ENCODE measurements at places on chromosomes 12 and 14.

- DNase-seq = no peak
Measured at GRCh38 chr12:56086096-56086495, 6.1 kb downstream of the ERBB3 start.

GRCh38 chr12:42853370-42854140 is 264.0 kb upstream of the PRICKLE1 start:
- no peak for DNase-seq

DNA sequence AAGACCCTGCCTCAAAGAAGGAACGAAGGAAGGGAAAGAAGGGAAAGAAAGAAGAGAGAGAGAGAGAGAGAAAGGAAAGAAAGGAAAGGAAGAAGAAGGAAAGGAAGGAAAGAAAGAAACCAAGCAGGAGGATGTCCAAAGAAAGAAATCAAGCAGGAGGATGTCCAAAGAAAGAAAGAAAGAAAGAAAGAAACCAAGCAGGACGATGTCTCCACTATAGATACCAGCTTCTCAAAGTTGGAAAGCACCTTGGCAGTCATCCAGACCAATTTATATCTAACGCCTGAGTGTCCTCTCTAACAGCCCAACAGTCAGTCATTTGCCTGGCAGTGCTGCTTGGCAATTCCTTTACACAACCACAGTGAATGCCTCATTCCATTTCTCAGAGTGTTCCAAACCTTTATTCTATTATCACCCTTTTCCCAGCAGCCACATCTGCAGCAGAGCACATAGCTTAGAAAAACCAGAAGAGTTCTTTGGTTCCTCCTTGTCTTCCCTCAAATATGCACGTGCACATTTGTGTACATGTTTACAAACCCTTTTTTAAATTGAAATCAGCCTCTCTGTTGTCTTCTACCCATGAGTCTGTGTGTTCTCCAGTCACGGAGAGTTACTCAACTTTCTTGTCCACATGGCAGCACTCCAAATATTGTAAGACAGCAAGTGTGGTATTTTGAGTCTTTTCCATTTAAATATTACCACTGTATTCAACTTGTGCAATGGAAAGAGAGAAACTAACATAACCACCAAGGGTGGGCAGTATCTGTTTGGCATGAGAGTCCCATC is 138.4 kb downstream of the STXBP6 start:
- DNase-seq = no peak

DNA sequence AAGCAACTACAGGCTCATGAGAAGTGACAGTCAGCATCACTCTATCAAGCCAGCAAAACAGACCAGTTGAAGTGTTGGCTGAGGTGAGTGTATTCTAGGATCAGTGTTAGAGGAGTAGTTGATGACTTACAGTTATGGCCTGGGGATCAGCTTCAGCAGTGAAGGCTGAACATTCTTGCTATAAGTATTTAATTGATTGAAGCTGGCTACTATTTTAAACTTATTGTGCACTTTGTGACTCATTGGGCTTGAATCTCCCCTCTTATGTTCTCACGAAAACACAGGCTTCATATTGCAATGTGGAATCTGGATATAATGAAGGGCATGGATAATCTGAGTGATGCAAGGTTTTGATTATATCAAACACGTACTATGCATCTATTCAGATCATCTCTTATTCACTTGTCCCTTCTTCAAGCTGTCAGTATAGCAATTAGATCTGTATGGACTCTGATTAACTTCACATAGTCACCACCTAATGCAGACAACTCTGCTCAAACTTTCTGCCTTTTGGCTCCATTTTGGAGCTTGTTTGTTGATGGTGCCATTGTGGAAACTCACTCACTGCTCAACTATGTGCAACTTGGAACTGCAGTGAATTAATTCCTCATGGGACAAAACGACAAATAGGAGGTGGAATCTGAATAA is 309.2 kb downstream of the SLC16A7 start:
- no peak for DNase-seq

GRCh38 chr12:42125388-42125767 is 19.3 kb downstream of the GXYLT1 start:
- no peak for DNase-seq

DNA sequence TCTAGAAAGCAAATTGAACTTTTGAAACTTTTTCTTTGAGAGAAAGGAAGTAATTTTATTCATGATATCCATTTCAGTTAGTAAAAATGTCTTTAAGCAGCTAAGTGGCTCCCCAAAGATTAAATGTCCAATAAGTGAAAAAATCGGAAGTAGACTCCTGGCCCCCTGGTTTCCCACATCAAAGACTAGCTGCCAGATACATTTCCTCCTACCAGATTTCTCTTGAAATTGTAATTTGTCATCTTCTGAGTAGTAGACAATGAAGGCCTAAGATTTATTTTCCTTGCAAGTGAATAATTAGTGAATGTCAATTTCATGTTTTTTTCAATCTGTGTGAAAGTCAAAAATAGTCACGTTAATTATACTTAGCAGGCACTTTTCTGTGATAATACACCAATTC is 321.9 kb downstream of the SYT1 start:
- no peak for DNase-seq

DNA sequence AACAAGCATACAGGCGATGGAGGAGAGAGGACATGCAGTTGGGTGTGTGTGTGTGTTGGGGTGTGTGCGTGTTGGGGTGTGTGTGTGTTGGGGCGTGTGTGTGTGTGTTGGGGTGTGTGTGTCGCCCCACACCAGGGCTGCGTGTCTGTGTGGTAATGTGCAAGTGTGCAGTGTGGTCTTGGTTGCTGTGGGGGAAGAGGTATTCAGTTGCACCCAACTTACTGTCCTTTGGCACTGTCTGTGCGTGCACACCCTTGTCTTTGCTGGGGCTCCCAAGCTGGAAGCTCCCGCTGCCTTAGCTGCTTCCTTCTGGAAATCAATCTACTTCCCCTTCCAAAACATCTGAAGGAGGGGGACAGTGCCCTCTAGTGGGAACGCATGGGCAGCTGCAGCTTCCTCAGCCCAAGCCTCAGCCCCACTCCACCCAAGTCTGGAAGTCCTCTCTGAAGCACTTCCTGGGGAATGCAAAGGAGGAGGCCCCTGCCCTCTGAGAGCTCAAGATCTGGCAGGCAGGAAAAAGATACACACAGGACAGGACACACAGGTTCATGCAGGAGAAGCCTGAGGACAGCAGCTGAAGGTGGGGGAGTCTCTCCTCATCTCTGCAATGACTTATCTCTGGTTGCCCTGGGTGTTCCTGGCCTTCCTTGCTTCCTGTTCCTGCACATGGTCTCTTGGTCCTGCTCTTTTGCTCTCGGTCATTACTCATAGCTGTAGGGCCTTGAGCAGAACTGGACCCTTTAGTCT is 13.1 kb downstream of the ASIC1 start:
- DNase-seq = peak; percentile 69

DNA sequence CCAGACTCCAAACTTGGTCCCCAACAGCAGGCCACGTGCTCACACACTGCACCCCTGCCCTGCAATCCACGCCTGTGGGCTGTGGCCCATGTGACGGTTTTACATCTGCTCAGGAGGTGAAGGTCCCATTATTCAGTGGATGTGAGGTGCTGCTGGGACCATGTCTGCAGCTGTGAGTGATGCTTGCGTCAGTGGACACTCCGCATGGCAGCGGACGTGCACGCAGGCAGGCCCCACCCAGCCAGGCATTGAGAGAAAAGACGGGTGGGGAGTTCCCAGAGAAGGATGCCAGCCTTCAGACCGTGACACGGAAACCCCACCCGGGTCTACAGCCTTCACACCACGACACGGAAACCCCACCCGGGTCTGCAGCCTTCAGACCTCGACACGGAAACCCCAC is 67.6 kb downstream of the NOC4L start:
- no peak for DNase-seq

DNA sequence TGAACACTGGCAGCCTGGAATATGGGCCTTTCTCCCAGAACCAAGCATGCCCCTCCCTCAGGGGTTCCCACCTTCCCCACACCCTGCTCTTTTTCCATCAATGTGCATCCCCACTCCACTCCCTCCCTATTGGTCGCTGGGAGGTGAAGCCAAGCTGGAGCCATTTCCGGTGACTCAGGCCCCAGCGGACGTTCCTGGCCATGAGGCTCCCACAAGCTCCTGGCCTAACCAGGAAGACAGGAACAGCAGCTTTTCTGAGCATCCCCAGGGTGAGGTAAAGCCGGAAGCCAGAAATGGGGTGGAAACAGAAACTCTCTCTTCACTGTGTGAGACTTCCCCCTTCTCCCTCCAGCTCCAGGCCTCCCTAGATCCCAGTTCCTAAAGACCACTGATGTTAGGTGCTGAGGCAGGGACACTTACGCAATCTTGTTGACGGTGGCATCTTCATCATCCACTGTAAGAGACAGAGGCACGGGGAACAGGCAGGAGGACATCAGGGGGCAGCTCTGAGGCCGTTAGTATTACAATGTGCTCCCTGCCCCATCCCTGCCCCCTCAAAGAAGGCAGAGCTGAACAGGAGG is 5.1 kb downstream of the LMBR1L start:
- no peak for DNase-seq

- peak; percentile 13 for DNase-seq
Measured at GRCh38 chr12:19869413-19869812, 430.1 kb downstream of the AEBP2 start.

DNA sequence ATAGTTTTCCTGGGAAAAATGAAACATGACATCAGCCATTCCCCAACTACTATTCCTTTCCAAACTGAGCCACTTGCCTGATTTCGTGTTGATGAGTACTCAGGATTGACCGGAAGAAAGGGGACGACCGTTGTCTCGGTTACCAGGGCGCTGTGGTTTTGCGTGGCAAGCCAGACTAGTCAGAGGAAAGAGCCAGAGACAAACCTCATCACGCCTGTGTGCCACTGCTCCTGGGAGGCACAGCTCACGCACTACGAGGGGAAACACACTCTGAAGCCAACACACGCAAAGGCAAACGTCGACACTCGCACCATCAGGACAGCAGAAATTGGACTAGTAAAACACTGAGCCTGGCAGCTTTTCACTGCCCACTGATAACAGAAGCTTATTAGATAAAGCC is 35.0 kb downstream of the GIT2 start:
- no peak for DNase-seq

- DNase-seq = no peak
Measured at GRCh38 chr12:56040151-56040550, 1.6 kb upstream of the RPS26 start.

- no peak for DNase-seq
Measured at GRCh38 chr14:37493606-37494005, 101.4 kb downstream of the FOXA1 start.

- DNase-seq = no peak
Measured at GRCh38 chr12:45959728-45960127, 30.6 kb downstream of the SCAF11 start.

DNA sequence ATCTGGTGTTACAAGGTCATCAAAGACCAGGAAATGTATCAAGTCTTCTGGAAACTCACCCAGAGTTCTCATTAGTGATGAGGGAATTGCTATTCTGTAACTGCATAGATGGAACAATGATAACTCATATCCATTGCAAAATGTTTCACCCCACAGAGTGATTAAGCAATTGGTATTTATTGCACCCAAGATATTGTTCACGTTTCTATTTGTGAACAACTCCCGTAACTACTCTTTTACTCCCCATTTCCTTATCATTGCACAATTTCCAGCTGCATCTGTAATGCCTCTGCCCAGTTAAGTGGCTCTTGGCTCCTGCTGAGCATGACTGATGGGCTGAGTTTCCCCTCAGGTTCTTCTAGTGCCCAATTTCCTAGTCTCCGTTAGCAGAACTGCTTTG is 108.7 kb upstream of the PRICKLE1 start:
- no peak for DNase-seq

DNA sequence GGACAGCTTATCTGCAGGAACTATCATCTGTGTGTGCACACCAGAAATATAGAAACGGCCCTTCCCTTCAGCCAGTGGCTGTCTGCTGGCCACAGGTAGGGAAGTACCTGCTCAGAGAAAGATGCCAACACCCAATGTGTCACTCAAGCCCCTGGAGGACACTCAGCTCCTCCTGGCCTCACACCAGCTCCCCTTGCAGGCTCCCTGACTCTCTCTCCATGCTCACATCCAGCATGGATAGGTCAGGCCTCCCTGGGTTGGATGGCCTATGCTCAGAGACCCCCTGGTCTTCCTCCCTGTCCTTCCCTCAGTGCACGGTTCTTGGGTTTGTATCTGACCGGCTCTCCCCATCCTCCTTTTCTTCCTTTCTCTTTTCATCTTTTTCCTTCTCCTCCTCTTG is 202.1 kb downstream of the BCL11B start:
- no peak for DNase-seq

DNA sequence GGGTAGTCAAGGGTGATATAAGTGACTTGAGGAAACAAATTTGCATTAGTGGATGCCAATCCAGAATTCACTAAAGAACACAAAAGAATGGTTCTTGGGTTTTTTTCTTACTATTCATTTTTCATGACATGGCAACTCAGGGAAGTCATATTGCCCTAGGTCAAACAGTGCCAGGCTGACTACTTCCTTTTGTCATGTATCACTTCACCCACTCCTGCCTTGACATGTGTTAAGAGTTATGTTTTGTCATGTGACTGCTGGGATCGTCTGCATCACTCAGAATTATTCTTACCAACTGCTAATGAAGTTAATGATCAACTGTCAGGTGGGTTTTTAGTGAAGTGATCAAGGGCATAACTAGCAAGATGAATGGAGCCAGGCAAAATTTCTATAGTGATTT is 74.2 kb downstream of the PRORP start:
- DNase-seq = no peak

DNA sequence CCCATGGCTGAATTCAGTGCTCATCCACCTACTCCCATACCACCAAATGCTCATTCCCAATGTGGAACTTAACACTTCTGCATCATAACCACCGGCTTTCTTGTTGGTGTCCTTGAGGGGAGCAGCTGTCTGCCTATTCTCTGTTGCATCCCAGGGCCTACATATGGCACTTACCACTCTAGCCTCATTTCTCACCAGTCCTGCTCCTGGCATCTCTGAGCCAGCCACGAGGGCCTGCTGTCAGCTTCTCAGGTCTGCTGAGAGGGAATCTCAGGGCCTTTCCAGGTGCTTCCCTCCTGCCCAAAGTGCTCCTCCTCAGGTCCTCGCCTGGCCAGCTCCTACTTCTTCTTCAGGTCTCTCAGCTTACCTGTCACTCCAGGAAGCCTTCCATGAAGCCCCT is 24.0 kb upstream of the RND1 start:
- DNase-seq = no peak

DNA sequence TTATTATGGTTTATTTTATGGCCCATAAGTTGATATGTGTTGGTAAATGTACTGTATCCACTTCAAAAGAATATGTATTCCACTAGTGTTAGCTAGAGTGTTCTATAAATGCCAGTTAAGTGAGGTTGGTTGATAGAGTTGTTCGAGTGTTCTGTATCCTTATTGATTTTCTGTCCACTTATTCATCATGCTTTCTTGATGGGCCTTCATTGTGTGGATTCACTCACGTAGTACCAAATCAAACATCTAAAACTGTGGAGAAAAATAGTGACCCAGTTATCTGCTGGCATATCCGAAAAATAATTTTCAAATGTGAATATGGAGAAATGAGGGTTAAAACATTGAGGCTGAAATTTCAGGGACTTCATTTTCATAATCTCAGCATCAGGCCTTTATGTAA is 230.4 kb downstream of the TRHDE start:
- no peak for DNase-seq
